Endothelial cell (in vitro differentiated cells): ENCODE measurements at places on chromosomes 2 and 18.

- DNase-seq, result no peak
These were observed 71.3 kb upstream of the ACKR3 start for GRCh38 chr2:236498369-236498768.

DNA sequence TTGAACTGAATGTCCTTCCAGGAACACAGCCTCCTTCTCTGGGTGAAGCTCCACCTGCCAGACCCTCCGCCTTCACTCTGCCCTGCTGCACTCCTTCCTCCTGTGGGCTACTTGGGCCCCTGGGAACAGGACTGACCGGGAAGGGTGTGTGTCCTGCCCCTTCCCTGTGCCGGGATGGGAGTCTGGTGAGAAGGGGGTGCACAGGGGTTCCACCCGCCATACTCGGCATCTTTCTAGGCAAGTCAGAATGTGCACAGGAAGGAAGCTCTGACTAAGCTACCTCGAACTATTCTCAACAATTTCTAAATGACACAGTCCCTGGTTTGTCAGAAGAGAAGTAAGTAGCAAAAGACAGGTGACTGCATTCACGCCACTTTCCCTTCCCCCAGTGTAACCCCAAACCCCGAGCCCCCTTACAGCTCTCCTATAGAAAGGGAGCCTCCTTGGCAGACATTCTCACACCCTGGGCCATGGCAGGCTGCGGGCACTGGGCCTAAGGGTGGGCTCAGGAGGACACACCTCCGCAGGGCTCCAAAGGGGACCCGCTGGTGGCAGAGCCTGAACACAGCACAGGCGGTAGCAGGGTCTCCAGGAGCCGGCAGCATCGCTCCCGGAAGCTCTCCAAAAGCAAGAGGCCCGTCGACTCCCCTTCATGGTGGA is 184.1 kb downstream of the HDAC4 start:
- no peak for DNase-seq

- no peak for DNase-seq
These were observed 103.4 kb upstream of the CDCA7 start for GRCh38 chr2:173251225-173251624.

DNA sequence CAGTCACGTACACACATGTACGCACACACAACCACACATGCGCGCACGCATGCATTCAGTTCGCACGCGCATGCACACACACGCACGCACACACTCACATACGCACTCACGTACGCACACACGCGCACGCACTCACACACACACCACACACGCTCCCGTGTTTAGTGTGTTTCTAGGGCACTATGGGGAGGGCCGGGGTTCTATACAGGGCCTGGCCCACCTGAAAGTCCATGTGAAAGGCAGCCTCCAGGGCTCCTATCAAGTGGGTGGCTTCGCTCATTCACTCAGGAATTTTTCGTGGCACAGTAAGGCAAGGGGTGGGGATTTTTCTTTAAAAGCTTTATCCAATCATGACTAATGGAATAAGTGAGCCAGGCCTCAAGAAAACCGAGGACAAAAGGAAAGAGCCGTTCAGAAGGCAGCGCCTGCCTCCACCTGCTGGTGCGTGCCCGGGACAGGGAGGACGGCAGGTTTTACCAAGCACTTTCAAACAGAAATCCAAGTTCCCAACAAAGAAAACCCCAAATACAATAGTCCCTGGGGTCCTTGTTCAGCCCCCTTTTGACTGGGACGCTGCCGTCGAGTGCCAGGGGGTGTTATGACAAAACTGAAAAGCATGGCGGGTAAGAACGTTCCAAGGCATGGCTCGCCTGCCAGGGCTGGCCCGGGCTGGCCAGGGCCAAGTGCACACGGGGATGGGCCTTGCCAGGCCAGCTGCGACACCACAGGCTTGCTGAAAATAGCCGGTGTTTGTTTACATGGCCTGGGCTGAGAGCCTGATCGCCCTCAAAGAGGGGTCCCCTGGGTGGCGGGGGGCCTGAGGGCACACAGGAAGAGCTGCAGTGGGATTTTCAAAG is 110.0 kb downstream of the HDAC4 start:
- DNase-seq, result no peak

DNA sequence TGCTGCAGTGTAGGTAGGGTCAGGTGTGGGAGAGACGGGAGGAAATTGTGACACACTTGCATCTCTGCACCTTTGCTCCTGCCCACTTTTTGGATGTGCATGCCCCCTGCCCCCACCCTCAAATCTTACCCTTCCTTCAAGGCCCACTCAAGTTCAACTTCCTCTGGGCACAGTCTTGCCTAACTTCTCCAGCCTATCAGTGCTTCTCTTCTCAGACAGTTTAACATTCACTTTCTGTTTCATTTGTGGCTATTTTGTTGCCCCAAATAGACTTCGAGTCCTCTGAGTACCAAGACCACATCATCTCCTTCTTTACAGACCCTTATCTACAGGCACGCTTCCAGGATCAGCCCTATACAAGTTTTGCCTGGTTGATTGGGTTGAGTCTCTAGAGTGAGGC is 2.7 kb downstream of the ST8SIA5 start:
- DNase-seq, result no peak

DNA sequence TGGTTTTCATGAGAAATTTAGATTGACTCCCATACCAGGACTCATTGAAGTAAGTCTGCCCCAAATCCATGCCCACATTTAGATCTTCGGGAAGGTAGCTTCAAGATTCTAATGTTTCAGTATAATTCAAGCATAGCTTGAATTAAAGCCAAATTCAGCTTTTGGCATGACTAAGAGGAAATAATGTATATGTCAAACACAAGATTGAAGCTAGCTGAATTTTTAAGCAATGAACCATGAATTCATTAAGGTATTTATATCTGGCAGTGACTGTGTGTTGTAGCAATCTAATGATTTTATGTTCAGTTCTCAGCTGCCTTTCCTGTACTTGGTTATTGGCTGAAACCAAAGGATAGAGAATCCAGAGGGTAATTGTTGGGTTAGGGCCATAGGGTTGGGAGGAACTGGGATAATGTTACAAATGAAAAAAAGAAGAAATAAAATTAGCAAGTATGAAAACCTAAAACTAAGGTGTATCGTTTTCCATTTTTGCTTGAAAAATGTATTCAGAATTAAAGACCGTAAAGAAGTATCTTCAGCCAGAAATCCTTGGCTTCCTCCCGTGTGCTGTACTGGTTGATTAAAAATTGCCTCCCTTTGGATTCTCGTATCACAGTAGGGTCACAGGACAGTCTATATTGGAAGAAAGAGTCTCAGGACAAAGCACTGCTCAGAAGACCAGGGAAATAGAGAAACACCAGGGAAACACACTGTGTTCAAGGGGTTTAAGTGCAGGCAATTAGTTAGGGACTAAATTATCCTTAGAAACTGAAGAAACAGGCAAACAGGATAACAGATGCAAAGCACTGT is 119.0 kb upstream of the FN1 start:
- DNase-seq, result no peak

- DNase-seq, result no peak
These were observed 836.7 kb downstream of the CBLN2 start for GRCh38 chr18:71707400-71707799.

GRCh38 chr2:48841126-48841525 is 85.6 kb upstream of the LHCGR start:
- no peak for DNase-seq

DNA sequence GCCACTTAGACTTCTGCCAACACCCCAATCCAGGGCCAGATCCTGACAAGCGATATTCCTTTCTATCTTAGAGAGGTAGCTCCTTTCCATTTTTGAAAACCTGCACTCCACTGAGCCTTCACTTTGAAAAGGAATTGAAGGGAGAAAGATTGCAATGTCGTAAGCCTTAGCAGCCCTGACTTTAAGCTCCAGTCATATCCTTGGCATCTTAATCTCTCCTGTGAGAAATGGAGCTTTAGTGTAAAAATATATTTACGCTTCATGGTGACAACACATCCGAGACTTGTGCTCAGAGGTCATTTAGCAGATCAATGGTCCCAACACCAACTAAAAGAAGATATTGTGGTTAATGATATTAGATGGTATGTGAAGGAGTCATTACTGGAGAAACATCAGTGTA is 235.8 kb upstream of the MEX3C start:
- DNase-seq, result no peak

GRCh38 chr2:108199726-108200125 is 40.0 kb upstream of the SULT1C3 start:
- no peak for DNase-seq

GRCh38 chr2:171965238-171965637 is 34.5 kb upstream of the METAP1D start:
- no peak for DNase-seq

DNA sequence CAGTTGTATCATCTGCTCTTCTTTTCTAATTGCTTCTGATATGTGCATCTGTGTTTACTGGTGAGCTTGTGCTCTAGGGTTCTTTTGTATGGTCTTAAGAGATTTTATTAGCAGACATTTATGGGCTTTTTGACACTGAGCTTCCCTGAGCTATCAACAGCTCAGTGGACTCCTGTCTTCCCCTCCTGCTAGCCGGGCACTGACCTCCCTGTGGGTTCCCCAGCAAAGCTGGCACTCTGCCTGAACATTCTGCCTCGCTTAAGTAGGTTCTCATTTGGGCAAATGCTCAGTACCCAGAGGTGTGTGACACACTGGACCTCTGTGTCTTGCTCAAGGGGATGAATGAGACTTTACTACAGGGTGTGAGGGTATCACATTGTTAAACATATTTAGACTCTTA is 15.8 kb downstream of the TRAF3IP1 start:
- no peak for DNase-seq

GRCh38 chr2:167944825-167945659 is 302.4 kb downstream of the STK39 start:
- no peak for DNase-seq

DNA sequence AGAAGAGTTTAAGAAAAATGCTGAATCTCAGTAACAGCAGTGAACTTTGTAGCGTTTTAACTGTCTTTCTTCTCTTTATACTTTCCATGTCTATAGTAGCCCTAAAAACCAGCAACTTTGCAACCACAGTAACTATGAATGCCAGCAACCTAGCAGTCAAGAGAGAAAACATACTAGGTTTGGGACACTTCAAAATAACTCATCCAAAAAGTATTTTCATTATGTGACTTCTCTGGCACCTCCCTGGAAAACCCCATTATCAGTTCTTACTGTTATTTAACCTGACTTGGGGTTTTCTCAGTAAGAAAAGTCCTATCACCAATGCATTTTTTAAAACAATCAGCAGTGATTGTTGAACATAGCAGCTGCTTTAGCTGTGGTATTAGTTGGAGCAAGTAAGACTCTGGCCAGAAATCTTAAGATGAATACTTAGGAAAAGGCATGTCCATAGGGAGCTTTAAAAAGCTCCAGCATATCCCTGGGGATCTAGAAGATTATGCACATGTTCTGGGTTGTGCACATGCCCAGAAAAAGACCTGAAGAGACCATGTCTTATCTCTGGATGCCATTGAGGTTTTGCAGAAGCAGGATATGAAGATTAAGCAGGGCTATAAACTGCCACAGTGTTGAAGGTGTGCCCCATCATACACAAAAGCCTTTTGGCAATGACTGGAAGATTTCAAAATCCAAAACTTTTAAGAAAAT is 411.3 kb downstream of the CMPK2 start:
- no peak for DNase-seq
